ENCODE measurements at places on chromosomes 11 and 22.

DNA sequence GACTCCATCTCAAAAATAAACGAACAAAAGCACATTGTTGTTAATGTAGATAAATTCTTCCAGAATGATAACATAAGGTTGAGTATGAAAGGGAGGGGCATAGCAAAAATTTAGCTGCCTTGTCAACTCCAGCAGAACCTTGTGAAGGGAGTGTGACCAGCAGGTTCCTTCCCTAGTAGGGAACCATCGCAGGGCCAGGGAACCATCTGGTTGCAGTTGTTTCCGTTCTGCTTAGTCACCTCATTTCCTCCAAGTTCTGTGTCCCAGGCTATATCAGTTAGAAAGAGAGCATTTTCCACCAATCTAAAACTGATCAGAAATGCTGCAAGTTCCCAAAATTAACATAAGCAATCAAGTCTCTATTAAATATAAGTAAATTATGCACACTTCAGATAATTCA is 126.7 kb upstream of the BLID start:
- no peak for DNase-seq

GRCh38 chr11:78213526-78214330 is 25.0 kb downstream of the USP35 start:
- no peak for DNase-seq

DNA sequence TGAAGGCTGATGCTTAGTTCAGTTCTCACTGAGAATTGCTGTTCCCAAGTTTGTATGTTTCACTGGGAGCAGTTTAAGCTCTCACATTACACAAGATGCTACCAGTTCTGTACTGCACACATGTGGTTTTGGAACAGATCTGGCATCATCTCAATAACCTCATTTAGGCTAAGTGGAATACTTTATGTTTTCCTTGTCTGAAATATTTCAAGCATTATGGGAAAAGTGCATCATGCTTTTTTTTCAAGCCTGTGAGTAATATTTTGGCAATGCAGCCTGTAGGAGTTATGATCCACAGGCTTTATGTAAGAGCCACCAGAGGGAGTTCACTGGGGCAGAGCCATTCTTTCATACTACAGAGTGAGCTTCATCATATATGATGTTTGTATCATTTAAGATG is 141.5 kb downstream of the OR4C45 start:
- DNase-seq, result no peak

DNA sequence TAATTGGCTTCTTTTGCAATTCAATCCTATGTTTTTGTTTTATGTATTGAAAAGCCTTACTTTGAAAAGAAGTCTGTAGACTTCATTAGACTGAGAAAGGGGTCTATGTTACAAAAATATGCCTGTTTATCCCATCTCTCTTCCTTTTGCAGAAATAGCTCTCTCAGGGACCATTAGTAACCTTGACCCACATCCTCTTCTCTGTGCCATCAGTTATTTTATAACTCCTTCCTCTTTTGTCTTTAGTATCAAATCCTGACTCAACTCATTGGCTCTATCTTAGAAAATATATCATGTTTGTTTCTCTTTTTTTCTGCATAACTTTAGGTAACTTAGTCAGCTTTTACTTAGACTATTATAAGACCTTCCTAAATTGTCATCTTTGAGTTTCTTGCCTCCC is 20.3 kb downstream of the ZC3H12C start:
- DNase-seq, result no peak

GRCh38 chr11:77126861-77127234 is 1.2 kb upstream of the MYO7A start:
- DNase-seq, result no peak

DNA sequence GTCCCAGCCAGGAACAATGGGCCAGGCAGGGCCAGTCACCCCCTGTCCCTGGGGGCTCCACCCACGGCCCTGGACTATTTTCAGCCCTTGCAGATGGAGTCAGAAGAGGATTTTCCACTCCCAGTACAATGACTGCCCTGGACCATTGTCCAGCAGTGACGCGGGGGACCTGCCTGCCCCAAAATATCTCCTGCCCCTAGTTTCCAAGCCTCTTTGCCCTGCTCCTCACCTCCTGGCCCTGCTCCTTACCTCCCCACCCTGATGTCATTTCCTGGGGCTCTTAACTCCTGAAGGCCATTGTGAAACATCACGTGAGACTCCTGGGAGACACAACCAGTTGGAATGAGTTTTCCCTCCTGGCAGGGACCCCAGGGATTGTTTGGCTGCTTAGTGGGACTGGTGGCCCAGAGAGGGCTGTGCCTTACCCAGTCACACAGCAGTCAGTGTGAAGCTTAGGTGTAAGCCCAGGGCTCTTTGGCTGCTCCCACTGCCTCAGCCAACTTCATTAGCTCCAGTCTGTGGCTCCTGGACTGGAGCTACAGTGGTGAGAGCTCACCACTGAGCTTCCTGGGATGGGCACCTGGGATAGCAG is 22.2 kb downstream of the P2RY2 start:
- DNase-seq, result no peak

GRCh38 chr11:94721565-94722292 is 46.4 kb upstream of the AMOTL1 start:
- no peak for DNase-seq

GRCh38 chr22:20494978-20495860 is at the start of gene KLHL22:
TSS of gene KLHL22 (minus strand) at chr22:20495795. CDS start at chr22:20489211, 6,584 bp downstream.
- DNase-seq, result peak; percentile 10

GRCh38 chr11:13760115-13760514 is 91.6 kb downstream of the FAR1 start:
- DNase-seq, result no peak

DNA sequence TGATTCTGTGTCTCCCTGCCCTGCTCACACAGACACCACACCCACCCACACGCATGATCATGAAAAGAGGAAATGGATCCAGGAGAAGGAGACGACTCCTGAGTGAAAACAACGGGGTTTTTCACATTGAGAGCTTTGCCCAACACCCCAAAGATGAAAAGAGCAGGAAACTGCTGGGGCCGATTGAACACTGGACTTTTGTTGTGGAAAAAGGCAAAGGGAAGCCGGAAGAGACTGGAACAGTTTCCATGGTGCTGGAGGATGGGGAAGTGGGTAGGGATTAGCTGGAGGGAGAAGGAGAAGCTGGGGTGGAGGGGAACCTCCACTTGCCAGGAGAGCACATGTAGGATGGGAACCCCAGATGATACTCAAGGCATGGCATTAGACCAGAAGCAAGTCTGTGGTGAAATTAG is 5.2 kb upstream of the SLC43A3 start:
- no peak for DNase-seq

DNA sequence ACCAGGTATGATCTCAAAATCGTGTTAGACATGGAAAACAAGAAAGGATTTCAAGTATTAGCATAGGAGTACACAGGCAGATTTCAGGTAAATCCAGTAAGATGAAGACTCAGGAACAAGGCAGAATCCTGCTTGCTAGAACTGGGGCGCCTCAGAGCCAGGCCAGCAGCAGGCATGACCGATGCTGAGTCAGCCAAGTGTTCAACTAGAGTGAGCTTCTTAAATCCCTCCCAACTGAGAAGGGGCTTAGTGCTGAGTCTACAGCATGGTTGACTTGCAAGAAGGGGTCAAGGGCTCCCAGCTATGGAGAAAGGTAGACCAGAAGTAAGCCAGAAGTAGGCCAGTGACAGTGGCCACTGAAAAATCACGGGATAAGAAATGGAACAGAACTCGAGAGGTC is 12.4 kb downstream of the GRAP2 start:
- no peak for DNase-seq

DNA sequence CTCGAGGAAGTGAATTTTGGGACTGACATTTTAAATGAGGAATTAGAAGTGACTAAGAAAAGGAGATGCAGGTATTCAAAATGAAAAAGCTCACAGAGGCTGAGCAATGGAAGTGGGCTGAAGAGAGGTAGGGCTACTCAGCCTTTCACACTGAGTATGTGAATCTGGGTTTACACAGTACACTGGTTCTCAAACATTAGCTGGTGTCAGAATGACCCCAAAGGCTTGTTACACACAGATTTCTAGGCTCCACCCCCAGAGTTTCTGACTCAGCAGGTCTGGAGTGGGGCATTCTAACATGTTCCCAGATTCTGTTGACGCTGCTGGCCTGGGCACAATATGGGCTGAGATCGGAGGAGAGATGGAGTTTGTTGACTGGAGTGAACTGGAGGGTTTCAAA is 32.8 kb downstream of the CADM1 start:
- DNase-seq, result no peak

DNA sequence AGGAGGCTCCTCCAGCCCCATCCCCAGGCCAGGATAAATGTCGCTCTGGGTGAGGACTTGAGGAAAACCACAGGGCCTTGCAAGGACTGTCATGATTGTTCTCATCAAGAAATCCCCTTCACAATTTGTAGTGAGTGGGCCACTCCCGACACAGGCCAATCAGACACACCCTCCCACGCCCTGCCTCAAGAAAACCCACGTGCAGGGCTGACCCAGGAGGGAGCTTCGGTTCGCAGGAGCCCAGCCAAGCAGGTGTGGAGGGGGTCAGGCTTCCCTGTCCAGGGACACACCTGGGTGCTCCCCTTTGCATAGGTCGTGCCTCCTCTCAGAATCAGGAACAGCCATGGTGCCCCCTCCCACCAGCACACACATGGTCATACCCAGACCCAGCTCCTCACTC is 43.2 kb downstream of the SHANK2 start:
- no peak for DNase-seq

GRCh38 chr11:121282386-121282785 is 10.2 kb upstream of the SC5D start:
- DNase-seq, result no peak

DNA sequence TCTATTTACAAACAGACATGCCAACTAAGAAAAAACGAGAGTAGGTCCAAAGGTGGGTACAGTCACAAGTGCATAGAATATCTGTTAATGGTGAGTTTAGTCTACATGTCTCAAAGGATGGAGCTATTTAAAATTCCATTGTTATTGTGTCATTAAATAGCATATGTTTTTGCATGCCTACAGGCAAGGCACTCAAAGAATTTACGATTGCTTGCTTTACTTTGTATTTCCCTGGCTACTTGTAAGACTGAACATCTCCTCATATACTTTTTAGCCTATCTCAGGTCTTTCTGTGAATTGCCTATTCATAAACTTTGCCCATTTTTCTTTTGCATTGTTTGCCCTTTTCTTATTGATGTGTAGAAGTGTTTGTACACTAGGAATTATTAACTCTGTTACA is 39.7 kb downstream of the DEUP1 start:
- no peak for DNase-seq

- no peak for DNase-seq
Measured at GRCh38 chr11:134082990-134083389, 14.1 kb downstream of the JAM3 start.

DNA sequence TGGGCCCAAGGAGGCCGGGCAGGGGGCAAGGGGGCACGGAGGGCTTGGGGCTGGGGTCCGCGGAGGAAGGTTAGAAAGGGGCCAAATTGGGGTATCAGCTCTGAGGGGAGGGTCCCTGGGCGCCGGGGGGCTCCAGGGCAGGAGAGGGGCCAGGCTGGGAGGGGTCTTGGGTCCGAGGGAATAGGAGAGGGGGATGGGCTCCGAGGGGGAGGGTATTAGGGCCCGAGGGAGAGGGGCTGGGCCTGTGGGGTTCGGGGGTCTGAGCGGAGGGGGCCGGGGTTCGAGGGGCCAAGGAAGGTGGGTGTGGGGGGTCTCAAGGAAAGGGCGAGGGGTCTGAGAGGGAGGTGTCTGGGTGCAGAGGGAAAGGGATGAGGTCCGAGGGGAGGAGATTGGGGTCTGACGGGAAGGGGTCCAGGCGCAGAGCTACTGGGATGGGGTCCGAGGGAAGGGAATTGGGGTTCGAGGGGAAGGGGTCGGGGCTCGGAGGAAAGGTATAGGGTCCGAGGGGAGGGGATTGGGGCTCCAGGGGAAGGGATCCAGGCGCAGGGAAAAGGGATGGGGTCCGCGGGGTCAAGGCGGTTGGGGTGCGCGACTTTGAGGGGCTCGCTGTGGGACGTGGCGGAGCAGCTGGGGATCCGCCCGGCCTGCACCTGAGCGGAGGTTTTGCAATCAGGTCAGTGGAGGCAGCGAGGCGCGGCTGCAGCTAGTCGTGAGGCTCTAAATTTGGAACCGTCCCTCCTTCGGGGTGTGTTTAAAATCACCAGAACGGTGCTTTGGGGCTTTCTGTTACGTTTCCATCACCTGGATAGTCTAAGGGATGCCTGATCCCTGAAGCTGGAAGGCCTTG is 728 bp downstream of the CTTN start:
- no peak for DNase-seq

GRCh38 chr11:110691926-110692325 is 20.3 kb downstream of the ARHGAP20 start:
- no peak for DNase-seq

DNA sequence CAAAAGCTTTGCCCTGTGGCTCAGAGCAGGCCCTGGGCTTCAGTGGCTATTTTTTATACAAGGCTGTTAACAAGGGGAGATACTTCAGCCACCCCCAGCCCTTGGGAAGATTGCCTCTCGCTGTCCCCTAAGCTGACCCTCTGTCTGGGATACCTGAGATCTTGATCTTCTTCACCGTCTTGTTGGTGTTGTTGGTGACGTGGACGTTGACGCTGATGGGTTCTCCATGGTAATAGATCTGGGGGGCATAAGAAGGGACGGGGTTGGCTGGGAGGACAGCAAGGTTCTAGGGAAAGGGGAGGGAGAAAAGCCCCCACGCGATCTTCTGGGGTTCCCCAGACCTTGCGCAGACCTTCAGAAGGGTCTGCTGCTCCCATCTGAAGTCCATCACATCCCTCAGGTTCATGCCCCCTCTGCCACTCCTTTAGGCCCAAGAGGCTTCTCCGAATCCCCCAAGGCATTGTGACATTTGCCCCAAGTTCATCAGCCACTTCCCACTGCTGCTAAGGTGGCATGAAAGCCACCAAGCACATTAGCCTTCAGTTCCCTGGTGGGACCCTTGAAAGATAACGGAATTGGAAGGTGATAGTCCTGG is 36.7 kb downstream of the TPBGL start:
- DNase-seq, result no peak

Measured in left renal pelvis (tissue), 4 donors.